ENCODE measurements at places on chromosomes 5 and 9. TPM values are rescaled to one million over a fixed set of nuclear protein-coding genes. Genes with fewer than 3 reads are reported as not detected.

- H3K4me1 ChIP-seq = peaks cover 10% of the 10 kb centered on the region
- no peaks in the 10 kb centered on the region for H3K36me3 ChIP-seq
- H3K27ac ChIP-seq = no peak overlapping the region
- H3K27me3 ChIP-seq = peaks cover 12% of the 10 kb centered on the region
- H3K4me3 ChIP-seq = no peak overlapping the region
- DNase-seq = peak; percentile 32
Measured at GRCh38 chr9:35903049-35903448, 3.0 kb upstream of the HRCT1 start.

DNA sequence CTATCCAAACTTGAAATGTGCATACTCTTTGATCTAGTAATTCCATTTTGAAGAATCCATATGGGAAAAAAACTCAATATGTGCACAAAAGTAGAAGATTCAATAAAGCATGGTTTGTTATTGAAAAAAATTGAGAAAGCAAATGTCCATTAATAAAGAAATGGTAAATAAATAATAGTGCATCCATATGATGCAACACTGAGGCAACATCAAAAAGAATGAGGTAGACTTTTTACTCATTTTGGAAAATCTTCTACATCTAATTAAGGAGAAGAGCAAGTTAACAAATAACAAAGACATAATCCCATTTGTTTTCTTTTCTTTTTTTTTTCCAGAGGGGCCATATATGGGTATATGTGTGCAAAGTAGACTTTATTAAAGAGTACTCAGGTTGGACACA is 52.5 kb upstream of the FST start:
- H3K27ac ChIP-seq = no peak overlapping the region
- no peaks in the 10 kb centered on the region for H3K4me1 ChIP-seq
- DNase-seq = no peak
- no peaks in the 10 kb centered on the region for H3K36me3 ChIP-seq

DNA sequence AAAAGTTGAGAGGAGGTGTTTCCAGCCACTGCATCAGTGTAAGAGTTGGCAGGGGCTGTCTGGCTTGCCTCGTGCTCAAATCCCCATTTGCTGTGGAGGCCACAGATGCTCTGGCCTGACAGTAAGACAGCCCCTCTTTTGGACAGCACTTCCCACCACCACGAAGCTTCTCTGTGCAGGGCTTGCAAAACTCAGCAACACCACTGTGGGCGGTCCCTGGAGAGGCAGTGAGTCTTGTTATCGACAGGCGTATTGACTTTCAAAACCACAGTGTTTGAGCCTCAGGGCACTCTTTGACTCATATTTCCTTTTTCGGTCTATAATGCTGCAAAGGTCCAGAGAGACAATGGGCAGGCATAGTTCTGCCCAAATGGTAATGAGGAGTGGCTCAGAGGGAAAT is 539.5 kb downstream of the EBF1 start:
- H3K4me1 ChIP-seq = peaks cover 2% of the 10 kb centered on the region
- H3K27me3 ChIP-seq = no peaks in the 10 kb centered on the region
- DNase-seq = no peak
- H3K36me3 ChIP-seq = no peaks in the 10 kb centered on the region
- no peak overlapping the region for H3K27ac ChIP-seq

GRCh38 chr9:129124506-129125069 is 13.4 kb downstream of the PTPA start:
- no peak for DNase-seq
- no peaks in the 10 kb centered on the region for H3K27me3 ChIP-seq
- no peak overlapping the region for H3K27ac ChIP-seq

- no peaks in the 10 kb centered on the region for H3K27me3 ChIP-seq
- peaks cover 6% of the 10 kb centered on the region for H3K4me1 ChIP-seq
- no peak overlapping the region for H3K4me3 ChIP-seq
- H3K27ac ChIP-seq = no peak overlapping the region
Measured at GRCh38 chr9:33051144-33051543, 25.3 kb downstream of the SMU1 start.

GRCh38 chr9:132794730-132795380 is 83.2 kb downstream of the AK8 start:
- no peak overlapping the region for H3K27ac ChIP-seq
- no peak overlapping the region for H3K4me3 ChIP-seq
- H3K36me3 ChIP-seq = no peaks in the 10 kb centered on the region
- H3K4me1 ChIP-seq = peaks cover 3% of the 10 kb centered on the region

The PRDM9 gene
- not detected for total RNA-seq

The GNAQ gene
- 28.0 TPM for total RNA-seq

The SECISBP2 gene
- total RNA-seq = 35.7 TPM
